ENCODE measurements at places on chromosomes 3 and 15.

GRCh38 chr3:17995769-17996168 lies 253.3 kb upstream of the TBC1D5 start:
- DNase-seq: no peak

- DNase-seq: no peak
These were observed 9.4 kb upstream of the STARD5 start for GRCh38 chr15:81333363-81333762.

DNA sequence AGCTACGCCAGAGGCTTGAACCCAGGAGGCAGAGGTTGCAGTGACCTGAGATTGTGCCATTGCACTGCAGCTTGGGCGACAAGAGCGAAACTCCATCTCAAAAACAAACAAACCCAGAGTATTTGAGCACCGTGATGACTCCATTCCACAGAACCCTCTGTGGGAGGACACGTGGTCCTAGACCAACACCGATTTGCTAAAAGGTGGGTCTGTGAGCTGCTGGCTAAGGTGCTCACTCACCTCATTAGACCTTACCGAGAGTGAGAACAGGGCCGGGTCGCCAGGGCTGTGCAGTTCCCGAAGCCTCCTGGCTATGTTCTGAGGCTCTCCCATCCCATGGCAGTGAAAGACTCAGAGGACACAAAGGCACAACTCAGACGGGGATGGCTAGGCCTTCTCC lies 17.9 kb downstream of the ABHD2 start:
- DNase-seq: no peak

- no peak for DNase-seq
These were observed 508.6 kb upstream of the SUCLG2 start for GRCh38 chr3:68163062-68163461.

- DNase-seq: no peak
These were observed 21.5 kb downstream of the FAM43A start for GRCh38 chr3:194707147-194707540.

- no peak for DNase-seq
These were observed 10.7 kb downstream of the CEP63 start for GRCh38 chr3:134496471-134497071.

GRCh38 chr3:196335503-196335948 lies 2.7 kb downstream of the TM4SF19 start:
- no peak for DNase-seq

GRCh38 chr3:114519415-114519814 lies 225.6 kb downstream of the TIGIT start:
- no peak for DNase-seq
